ENCODE measurements at places on chromosomes 4 and X.
A peak's percentile ranks its signal among the peaks of the same experiment; 100 is the strongest.

GRCh38 chr4:22730021-22730420 lies 37.3 kb downstream of the GBA3 start:
- DNase-seq, result no peak

DNA sequence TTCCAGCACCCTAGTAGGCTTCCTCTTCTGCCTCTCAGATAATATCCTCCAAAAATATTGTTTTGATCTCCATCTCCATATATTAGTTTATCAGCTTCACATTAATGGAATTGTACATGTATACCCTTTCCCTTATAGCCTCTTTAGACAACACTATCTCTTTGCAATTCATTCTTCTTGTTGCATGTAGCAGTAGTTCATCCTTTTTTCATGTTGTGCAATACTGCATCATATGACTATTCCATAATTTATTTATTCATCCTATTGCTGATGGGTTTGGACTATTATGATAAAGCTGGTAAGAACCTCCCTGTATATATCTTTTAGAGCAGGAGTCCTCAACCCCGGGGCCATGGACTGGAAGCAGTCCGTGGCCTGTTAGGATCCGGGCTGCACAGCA lies 148.2 kb upstream of the FAT1 start:
- DNase-seq, result no peak

GRCh38 chr4:112371361-112371760 lies 74.2 kb downstream of the ALPK1 start:
- DNase-seq, result no peak

DNA sequence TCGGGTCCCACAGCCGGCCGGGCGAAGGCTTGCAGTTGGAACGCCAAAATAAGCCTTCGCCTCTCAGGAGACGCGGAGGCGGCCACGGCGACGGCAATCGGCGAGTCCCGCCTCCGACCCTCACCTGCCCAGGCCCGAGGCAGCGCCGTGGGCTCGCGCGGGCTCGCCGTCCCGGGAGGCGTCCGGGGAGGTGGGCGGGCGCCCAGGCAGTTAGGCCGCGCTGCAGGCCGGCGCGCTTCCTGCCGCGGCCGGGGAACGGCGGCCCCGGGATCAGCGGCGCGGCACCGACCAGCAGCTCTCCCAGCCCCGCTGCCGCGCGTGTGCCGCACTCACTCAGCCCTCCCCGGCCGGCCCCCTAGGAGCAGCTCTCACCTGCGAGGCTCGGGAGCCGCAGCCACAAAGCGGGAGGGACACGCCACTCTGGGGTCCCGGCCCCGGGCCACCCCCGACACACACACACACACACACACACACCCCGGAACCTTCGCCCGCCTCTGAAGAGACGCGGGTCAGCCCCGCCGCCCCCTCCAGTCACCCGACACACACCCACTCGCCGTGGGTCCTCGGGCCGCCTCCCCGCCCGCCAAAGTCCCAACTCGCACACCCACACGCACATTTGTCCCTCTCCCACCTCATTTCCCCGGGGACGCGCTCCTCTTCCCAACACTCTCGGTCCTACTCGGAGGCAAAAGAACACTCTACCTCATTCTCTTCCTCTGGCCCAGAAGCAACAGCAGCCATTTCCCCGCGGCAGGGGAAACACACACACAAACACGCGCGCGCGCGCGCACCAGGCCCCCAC lies at the start of gene CNOT6L:
Gene CNOT6L, minus strand, starts transcription at position 767 of the 802 bp plus-strand sequence. Its CDS starts 60 bp downstream, at position 707.
- DNase-seq, result peak; percentile 70

DNA sequence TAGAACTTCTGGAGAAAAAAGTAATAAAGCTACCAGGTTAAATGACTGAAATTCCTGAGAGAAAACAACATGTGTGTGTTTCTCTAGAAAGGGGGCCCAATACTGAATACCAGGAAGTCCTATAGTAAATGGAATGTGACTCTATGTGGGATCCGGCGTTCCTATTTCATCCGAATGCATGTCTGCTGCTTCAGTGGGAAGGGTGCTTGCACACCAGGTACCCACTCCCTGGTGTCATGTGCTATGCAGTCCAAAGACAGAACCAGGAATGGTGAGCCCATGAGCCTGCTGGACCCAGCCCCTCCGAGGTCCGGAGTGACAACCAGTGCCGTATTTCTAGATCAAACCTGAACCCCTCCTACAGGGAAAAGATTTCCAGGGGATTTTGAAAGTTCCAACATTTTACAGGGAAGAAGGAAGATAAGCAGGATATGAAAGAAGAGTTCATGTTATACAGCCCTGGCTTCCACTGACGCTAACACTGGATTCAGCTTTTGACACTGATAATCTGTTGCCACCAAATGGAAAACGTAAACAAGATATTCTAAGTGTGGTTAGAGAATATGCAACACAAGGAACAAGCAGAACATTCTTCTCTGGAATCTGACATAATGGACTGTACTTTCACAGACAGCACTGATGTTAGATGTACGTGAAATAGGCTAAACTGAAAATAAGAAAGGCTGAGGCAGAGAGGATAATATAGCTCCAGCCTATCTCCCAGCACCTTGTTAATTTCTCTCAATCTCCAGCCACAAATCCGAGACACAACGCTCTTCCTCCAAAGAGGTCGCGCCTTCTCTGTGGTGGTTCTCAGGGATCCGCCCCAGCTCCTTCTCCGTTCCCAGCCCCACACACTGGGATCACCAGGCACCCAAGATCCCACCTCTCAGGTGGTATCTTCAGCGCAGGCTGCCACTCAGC lies 725 bp upstream of the CXCL1 start:
- peak; percentile 30 for DNase-seq

GRCh38 chr4:65223601-65224000 lies 446.7 kb downstream of the EPHA5 start:
- DNase-seq, result no peak

DNA sequence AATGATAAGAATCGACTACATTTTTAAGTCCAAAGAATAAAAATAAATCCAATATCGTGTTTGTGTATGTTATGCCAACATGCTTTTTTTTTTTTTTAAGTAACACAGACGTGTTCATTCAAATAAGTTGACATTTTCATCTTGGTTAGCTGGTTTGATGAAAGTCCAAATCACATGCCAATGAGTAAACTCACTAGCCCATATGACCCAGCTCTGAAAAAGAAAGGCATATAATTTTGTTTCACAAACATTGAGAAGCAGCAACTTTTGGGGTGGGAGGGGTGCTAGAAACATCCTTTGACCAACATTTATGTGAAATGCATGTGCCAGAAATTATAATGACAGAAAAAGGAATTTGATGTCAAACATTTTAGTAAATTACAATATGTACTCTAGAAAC lies 61.6 kb upstream of the SPP1 start:
- no peak for DNase-seq

GRCh38 chr4:78308517-78308916 lies 243.1 kb upstream of the ANXA3 start:
- no peak for DNase-seq

GRCh38 chrX:117508021-117508420 lies 608.6 kb downstream of the KLHL13 start:
- no peak for DNase-seq

DNA sequence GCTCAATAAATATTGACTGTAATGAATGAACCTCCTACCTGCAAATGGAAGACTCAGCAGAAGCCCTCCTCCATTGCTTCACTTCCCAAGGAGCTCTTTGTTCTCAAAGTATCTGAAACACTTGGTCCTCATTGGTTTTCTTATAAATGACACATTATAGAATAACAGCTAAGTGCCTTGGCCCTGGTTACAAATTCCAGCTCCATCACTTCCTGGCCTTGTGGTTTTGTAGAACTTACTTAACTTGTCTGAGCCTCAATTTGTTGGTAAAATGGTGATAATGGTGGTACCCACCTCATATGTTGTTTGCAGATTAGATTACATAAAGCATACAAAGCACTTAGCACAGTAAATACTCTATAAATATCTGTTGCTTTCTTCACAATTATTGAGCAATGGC lies 25.2 kb upstream of the SMIM20 start:
- peak; percentile 50 for DNase-seq

GRCh38 chr4:55071951-55072350 lies 53.4 kb downstream of the KDR start:
- DNase-seq, result peak; percentile 32

GRCh38 chrX:147476008-147476407 lies 435.7 kb upstream of the FMR1 start:
- peak; percentile 0 for DNase-seq

- DNase-seq, result peak; percentile 98
Observed at GRCh38 chr4:102390438-102390837, 45.2 kb upstream of the SLC39A8 start.

All from bronchial epithelial cell (primary cell).